Stimulated activated CD4-positive, alpha-beta T cell treated with anti-CD3 and anti-CD28 coated beads, Interleukin-1b, Interleukin-23, amount 100 ng/mL, for 1 hour (primary cell): ENCODE measurements at places on chromosomes 6 and 20.
A peak's percentile ranks its signal among the peaks of the same experiment; 100 is the strongest.

GRCh38 chr6:22666586-22666985 is 97.2 kb downstream of the HDGFL1 start:
- no peak for DNase-seq

GRCh38 chr6:33200219-33201146 is at the start of the genes RXRB and SLC39A7:
Gene RXRB, minus strand, starts transcription at chr6:33200665. Its CDS starts 189 bp downstream, at chr6:33200476.
Gene SLC39A7, plus strand, starts transcription at chr6:33200867. Its CDS starts 379 bp downstream, at chr6:33201246.
- peak; percentile 99 for DNase-seq

- DNase-seq, result no peak
These were observed 159.6 kb downstream of the MTHFD1L start for GRCh38 chr6:151025076-151025475.

- no peak for DNase-seq
These were observed 76.3 kb downstream of the HFE start for GRCh38 chr6:26163427-26164119.

DNA sequence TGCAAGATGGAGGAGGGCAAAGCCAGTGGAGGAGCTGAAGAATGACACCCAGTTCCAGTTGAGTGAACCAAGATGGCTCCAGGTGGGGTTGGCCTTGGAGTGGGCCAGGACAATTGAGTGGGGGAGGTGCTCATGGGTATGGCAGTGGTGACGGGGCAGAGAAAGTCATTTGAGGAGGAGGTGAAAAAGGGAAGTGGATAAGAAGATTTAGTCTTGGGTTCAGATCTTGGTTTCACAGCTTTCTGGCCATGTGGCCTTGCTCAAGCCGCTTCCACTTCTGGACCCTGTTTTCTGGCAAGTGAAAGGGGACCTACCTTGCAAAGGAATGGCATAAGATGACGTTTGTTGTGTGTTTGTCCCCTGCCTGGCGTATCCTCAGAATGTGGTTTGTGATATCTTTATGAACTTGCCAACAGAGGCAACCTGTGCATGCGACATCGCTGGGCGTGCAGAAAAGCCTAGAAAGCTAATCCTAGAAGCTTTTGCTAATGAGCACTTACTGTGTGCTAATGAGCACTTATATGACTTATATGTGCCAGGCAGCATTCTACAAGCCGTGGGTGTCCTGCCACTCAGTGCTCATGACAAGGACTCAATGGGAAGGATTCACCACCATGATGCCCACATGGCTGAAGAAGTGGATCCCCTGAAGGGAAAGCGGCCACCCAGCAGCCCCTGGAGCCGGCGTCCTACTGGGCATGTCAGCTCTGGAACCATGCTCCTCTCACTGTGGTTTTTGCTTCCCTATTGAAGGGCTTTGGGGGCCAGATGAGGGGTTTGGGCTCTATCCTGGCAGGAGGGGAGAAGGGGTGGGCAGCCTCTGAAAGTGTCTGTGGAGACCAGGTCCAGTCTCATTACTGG is 23.6 kb upstream of the STX16 start:
- DNase-seq, result no peak

DNA sequence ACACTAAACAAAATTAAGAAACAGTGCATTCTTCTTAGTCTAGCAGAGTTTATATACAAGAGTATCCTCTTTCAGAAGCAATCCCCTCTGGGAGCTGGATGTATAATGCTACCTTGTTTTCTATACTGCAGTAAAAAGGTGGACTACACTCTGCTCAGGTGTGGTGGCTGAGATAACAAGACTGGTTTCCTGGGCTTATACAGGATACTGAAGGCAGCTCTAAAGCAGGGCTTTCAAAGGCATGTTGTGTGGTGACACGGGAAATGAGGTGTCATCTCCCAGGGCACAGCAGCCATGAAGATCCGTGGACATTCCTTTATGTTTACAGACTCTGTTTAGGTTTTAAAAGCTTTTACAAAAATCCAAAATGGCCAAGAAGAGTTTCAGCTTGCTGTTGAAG is 136.7 kb downstream of the MAP3K4 start:
- DNase-seq, result no peak

- DNase-seq, result no peak
These were observed 2.0 kb upstream of the ZNFX1 start for GRCh38 chr20:49279677-49280462.

GRCh38 chr6:109458774-109459531 is 3.4 kb upstream of the MICAL1 start:
- no peak for DNase-seq

DNA sequence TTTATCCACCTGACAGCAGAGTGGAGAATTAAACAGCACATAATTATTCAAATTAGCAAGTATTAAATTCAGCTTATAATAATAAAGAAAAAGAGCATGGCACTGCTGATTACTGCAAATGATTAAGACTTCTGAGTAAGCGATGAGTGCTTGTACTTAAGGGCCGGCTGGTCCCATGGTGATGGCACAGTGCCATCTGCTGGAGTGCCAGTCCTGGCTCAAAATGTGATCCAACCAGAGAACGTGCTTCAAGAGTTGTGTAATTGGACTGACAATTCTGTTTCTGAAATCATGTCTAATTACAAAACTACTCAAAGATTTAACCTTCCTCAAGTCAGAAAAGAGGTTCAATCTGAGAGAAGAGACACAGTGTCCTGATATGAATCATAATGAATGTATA is 181.6 kb upstream of the RGS17 start:
- no peak for DNase-seq

GRCh38 chr20:33871362-33871761 is 60.2 kb downstream of the CHMP4B start:
- no peak for DNase-seq
